T-helper 17 cell (primary cell): ENCODE measurements at places on chromosomes 4 and X.

DNA sequence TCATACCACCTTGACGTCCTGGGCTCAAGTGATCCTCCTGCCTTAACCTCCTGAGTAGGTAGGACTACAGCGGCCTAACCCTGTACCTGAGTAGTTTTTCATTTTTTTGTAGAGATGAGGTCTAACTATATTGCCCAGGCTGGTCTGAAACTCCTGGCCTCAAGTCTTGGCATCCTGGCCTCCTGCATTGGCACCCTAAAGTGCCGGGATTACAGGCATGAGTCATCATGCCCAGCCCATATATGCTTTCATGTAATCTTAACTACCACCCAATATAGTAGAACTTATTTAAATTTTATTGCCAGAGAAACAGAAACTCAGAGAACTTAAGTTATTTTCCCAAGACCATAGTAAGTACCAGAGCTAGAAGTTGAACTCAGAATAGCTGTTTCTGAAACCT, 27.1 kb downstream of the AFM start:
- DNase-seq: no peak

- DNase-seq: no peak
Measured at GRCh38 chrX:9816084-9816700, 30.0 kb downstream of the SHROOM2 start.

GRCh38 chr4:84792366-84793301, 173.9 kb downstream of the WDFY3 start:
- DNase-seq: no peak

GRCh38 chr4:33086331-33086925, 2366.3 kb downstream of the PCDH7 start:
- DNase-seq: no peak

- DNase-seq: peak; percentile 24
Measured at GRCh38 chr4:1792832-1793495, at the start of gene FGFR3. TSS of gene FGFR3 (plus strand) at chr4:1793293. CDS start at chr4:1793935, 642 bp downstream.

DNA sequence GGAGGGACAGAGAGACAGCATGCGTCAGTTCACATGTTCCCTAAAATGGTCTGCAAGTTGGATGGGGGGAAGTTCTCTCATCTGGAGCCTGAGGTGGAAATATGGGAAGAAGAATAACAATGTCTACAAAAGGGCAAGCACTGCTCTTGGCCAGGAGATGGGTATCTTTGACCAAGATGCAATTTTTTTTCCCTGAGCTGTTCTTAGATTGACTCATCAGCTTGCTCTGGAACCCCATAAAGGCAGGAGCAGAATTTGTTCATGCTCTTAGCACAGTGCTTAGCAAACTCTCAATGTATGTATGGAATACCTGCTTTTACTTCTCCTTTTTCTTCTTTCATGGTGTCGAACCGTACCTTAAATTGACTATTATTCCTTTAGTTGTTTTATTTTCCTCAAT, 90.5 kb upstream of the ZNF827 start:
- DNase-seq: no peak

- DNase-seq: no peak
Measured at GRCh38 chr4:141541851-141542250, 94.5 kb upstream of the IL15 start.

GRCh38 chr4:119794681-119795080, 166.1 kb upstream of the PDE5A start:
- no peak for DNase-seq
